Stimulated activated CD8-positive, alpha-beta memory T cell treated with anti-CD3 and anti-CD28 coated beads, Interleukin-4, amount 100 ng/mL, for 1 hour (primary cell): ENCODE measurements at places on chromosomes 12 and 14.

DNA sequence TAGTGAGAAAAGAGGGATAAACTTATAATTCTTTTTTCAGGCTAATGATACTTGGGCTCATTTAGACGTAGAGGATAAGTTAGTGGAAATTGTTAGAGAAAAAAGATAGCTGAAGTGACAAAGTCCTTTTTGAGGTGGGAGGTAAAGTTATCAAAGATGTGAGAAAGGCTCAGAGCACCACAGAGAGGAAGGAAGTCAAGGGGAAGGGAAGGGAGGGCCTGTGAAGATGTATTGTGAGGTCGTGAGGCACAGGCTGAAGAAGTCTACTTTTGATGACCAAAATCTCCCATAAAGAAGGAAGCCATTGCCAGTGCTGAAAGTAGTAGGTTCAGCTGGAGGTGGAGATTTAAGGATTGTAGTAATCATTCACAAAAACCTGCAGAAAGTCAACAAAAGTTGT lies 19.4 kb upstream of the PTGDR start:
- DNase-seq, result no peak

GRCh38 chr12:100427078-100427477 lies 46.6 kb upstream of the NR1H4 start:
- no peak for DNase-seq

DNA sequence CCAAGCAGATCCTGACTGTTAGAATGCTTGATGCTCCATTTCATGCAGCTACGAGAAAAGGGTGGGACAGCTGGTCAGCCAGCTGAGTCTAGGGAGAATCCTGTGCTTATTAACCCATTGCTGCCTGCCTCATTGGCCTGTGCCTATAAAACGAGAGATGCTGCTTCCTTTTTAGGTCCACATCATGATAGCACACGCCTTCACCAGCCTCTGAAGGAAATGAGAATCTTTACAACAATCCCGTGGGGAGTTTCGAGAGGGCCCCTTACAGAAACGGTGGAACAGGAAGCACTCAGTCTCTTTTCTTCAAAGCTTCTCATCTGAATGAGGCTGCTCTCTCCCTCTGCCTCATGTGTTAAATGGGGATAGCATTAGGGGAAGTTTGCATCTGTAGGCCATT lies 147.3 kb upstream of the RFLNA start:
- DNase-seq, result no peak

DNA sequence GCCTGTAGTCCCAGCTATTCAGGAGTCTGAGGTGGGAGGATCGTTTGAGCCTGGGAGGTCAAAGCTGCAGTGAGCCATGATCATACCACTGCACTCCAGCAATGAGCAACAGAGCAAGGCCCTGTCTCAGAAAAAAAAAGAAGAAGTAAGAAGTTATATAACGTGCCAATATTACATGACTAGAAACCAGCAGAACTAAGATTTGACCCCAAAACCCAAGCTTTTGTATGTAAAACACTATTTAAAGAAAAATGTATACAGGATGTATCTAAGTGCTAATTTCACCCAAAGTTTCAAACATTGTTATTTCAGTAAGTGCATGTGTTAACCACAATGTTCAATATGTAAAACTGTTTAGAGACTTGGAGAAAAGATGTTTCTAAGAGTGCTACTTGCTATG lies 94.7 kb downstream of the SLC5A8 start:
- no peak for DNase-seq

- no peak for DNase-seq
Measured at GRCh38 chr12:14567351-14568162, at the start of gene PLBD1. PLBD1 (minus strand) TSS chr12:14567883; CDS start chr12:14567696, 187 bp downstream.

DNA sequence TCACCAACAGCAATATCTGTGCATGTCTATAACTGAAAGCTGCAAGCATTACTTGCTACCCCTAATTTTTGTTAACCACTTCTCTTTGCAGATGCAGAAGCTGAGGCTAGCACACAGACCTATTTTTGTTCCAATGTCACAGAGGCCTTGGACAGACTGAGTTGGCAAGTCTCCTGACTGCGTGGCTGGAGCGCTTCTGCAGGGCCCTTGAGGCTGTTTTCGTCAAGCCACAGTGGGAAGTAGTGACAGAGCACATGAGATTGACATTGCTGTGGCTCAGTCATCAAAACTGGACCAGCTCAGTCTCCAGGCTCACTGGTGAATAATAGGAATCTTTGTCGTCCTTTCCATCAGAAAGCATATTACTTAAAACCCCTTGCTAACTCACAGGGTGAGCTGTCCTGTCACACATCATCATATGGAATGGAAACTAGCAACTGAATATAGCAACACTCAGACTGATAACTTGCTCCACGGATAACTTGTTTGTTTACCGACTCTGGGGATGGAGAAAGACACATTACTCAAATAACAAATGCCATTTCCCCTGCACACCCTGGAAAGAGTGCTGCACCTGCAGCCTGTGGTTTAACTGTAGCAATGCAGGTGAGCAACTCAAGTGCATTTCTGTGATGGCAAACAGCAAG lies 43.6 kb upstream of the DDX11 start:
- no peak for DNase-seq

DNA sequence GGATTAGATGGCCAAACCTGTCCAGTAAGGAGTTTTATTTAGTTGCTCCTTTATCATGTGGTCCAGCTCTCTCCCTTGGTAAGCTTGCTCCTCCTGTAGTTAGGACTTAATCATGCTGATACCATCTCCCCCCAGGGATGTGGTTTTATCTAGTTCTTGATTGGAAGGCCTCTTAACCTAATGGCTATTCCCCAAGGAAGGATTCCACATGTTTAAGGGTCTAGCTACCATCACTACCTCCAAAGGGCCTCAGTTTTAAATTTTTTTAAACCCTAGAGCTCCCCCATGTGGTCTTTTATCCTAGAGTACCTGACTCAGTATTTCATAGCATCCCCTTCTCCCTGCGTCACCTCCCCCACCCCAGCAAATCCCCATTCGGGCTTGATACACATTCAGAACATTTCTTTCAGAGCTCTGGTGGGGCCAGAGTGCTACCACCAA lies 22.5 kb downstream of the MAP3K12 start:
- DNase-seq, result no peak

DNA sequence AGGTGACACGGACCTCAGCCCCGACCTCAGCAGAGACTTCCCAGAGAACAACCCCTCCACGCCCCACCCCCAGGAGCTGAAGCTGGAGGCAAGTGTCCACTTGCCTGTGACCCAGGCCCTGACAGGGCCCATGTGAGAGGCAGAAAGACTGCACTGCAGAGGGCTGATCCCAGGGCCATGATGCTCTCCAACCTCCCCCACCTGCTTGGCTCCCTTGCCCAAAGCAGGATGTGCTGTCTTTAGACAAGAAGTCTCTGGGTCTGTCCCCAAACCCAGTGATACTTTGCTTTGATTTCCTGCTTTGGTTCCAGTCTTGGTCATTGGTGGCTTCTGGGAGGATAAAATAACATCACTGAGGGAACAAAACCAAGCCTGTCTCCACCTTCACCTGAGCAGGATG lies 59.4 kb downstream of the BCL11B start:
- no peak for DNase-seq

DNA sequence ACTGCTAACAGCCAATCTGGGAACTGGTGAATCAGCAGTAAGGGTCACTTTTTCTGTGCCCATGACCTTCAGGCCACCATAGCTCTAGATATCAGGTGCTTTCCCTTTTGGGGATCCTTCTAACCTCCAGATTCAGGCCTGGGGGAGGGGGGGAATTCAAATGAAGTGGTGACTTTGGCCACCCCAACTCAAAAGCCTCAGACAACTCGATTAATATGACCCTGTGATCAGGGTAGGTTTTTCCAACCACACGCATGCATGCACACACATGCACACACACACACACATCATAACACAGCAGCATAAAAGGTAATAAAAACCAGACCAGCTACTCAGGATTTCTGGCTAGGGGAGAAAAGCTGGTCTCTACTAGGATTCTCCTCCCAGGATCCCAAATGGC lies 5.3 kb downstream of the TBX3 start:
- no peak for DNase-seq

DNA sequence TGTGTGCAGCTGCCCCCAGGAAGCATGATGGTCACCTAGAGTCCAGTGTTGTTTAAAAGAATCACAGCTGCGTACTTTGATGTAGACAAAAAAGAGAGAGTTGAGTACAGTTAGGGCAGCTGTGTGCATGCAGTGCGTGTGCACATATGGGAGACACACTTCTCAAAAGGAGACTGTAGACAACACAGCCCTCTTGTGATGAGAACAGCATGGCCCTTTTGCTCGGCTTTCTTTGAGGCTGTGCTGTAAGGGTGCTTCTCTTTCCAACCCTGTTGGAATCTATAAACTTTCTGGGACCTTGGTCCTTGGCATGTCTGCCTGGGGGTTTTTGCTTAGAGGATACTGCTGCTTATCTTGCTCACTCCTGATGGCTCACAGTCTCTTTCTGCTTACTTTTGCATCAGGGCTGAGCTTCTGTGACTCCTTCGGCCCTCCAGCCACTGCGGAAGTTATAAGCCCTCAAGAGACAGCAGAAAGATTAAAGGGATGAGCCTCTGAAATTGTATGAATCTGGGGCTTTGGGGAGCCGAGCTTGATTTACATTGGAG lies 102.9 kb downstream of the DYRK2 start:
- no peak for DNase-seq

GRCh38 chr14:96929950-96930349 lies 132.8 kb downstream of the VRK1 start:
- DNase-seq, result no peak

- no peak for DNase-seq
Measured at GRCh38 chr14:75685910-75686309, 24.9 kb downstream of the TTLL5 start.

DNA sequence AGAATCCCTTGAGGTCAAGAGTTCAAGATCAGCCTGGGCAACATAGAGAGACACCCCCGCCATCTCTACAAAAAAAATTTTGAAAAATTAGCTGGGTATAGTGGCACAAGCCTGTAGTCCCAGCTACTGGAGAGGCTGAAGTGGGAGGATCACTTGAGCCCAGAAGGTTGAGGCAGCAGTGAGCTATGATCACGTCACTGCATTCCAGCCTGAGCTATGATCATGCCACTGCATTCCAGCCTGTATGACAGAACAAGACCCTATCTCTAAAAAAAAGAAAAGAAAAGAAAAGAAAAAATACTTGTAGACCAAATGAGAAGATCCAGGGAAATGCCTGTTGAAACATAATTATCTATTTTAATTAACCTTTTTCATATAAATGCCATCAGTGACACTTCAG lies 93.8 kb upstream of the MDM1 start:
- DNase-seq, result no peak

GRCh38 chr12:28374556-28374955 lies 184.3 kb downstream of the CCDC91 start:
- no peak for DNase-seq

- no peak for DNase-seq
Measured at GRCh38 chr12:33654313-33654712, 214.7 kb upstream of the SYT10 start.

DNA sequence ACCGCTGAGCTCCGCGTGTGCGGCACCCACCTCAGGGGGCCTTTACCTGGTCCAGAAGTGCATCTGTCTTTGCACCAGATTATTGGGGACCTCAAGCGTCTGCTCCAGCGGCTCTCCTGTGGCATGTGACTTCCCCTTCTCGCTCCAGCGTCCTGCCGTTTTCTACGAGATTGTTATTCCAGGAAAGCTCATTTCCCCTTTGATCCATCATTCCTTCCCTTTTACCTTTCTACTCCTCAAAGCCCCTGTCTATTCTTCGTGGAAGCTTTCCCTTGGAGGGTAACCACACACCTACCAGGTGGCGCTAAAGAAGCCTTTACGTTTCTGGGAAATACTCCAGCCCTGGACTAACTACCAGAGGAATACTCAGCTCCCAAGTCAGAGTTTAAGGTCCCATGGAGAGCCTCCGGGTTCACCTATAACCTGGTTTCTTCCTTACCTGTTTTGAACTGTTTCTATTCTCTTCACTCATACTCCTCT lies 1.5 kb downstream of the FKBP4 start:
- DNase-seq, result no peak

DNA sequence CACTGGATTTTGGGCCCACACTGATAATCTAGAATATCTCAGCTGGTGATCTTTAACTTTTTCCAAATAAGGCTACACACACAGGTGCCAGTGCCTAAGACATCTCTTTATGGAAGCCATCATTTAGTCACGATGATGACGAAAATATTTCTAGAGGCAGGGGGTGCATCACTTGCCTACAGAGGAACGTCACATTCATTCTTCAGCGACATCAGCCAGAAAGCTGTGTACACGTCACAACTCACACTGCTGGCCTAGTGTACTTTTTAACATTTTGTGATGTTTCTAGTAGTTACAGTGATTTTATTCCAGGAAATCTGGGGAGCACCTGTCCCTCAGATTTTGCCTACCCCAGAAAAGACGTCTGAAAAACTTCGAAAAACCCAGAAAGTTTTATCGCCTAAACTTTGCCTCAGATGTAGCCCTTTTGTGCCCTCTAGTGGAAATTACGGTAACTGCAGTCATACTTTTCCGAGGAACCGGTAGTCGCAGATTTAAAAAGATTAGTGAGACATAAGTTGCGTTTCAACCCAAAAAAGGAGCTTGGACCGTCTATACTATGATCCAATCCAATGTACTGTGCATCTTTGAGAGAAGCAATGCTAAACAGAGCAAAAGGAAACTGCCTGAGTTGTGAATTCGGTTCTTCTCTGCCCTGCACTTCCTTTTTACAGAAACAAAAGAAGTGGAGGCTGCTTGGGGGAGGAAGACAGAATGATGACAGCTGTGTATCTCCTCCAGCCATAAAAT lies 64.3 kb upstream of the STON2 start:
- DNase-seq, result no peak

DNA sequence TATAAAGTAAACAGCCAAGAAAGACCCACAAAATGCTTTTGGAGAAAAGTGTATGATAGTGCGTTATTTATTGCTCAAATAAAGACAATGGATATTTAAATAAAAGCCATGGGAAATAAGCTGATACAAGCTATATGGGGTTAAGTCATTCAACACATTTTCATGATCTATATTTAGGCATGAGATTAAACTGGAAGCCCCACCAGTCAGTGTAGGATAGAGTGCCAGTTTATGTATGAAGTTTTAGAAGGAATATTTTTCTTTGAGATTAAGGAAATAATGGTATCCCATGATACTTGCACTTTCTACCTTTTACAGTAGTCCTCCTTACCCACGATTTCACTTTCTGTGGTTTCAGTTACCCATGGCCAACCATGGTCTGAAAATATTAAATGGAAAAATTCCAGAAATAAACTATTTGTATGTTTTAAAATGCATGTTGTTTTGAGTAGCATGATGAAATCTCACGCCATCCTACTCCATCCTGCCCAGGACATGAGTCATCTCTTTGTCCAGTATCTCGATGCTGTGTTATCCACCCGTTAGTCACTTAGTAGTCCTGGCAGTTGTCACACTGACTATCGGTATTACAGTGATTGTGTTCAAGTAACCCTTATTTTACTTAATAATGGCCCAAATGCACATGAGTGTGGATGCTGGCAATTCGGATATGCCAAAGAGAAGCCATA lies 22.3 kb downstream of the SYT1 start:
- no peak for DNase-seq

GRCh38 chr14:22489244-22489545 lies 99.8 kb downstream of the DAD1 start:
- no peak for DNase-seq
